Activated gamma-delta T cell treated with Interleukin-2 at 50 U/mL for 16 hours (primary cell): ENCODE measurements at places on chromosomes 6 and 20.

DNA sequence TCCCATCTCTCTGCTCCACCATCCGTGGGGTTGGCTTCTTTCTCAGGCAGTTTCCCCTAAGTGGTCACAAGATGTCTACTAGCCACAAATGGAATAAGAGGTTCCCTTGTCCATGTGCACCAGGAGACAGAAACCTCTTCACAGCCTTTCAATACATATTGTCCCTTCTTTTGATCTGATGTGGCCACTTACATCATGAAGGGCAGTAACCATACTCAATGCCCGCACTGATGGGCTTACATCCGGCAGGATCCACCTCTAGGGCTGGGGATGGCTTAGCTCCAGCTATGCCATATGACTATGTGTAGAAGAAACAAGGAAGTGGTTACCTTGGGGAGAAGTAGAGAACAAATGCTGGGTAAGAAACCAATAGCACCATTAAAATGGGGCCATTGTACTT, 64.4 kb downstream of the PLEKHG1 start:
- DNase-seq: no peak

GRCh38 chr6:38143191-38144150, 323.9 kb downstream of the ZFAND3 start:
- no peak for DNase-seq

GRCh38 chr20:13006825-13007224, 1.9 kb upstream of the SPTLC3 start:
- no peak for DNase-seq

DNA sequence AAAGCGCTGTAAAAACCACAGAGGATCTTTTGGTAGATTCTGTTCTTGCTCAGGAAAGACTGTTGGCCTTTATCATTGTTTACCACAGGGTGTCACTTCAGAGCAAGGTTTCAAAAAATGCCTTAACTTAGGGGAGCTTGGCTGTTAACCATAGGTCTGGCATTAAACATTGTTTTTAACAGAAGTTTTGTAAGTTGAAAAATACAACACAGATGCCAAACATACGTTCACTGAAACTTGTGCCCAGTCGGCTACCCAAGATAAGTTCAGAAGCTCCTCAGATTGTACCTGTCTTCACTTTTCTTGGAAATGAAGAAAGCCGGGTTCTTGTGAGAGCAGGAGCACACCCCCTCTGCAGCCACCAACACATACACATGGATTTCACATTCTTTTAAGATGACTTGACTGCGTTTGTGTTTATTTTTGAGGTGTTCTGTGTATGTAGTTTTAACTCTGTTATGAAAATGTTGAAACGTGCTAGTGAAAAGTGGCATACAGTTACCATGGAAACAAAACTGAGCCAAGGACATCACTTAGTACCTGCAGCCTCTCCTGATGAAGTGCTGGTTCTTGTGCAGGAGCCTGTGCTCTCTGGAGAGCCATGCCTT, 64.9 kb downstream of the SYCP2L start:
- DNase-seq: no peak

- no peak for DNase-seq
Measured at GRCh38 chr6:29561606-29562181, 2.2 kb upstream of the UBD start.

DNA sequence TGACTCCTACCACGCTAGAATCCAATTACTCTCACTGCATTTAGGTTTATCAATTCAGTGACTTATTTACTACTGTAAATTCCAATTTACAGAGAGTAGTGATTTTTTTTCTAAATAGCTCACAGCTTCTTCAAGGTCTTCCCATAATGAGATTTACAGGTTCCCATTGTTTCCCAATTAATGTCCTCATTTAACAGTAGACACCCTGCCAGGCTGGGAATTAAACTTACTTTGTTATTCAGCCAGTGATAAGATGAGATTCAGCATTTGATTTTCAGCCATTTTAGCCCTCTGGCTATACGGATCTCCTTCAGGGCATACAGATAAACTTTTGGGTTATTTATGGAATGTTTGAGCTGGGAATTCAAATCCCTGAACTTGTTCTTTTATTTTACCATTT, 582.9 kb upstream of the EYS start:
- DNase-seq: no peak

- no peak for DNase-seq
Measured at GRCh38 chr6:108222504-108222903, 38.3 kb downstream of the SNX3 start.

- no peak for DNase-seq
Measured at GRCh38 chr6:41706876-41707564, 28.4 kb downstream of the TFEB start.

- DNase-seq: no peak
Measured at GRCh38 chr20:3876676-3877075, 12.5 kb upstream of the PANK2 start.
